ENCODE measurements at places on chromosomes 5 and 9.

GRCh38 chr5:45694255-45694814, 1.8 kb downstream of the HCN1 start:
- DNase-seq = no peak
- no peak overlapping the region for H3K27ac ChIP-seq
- peaks cover 6% of the 10 kb centered on the region for H3K27me3 ChIP-seq
- H3K4me1 ChIP-seq = no peaks in the 10 kb centered on the region
- H3K4me3 ChIP-seq = no peak overlapping the region

DNA sequence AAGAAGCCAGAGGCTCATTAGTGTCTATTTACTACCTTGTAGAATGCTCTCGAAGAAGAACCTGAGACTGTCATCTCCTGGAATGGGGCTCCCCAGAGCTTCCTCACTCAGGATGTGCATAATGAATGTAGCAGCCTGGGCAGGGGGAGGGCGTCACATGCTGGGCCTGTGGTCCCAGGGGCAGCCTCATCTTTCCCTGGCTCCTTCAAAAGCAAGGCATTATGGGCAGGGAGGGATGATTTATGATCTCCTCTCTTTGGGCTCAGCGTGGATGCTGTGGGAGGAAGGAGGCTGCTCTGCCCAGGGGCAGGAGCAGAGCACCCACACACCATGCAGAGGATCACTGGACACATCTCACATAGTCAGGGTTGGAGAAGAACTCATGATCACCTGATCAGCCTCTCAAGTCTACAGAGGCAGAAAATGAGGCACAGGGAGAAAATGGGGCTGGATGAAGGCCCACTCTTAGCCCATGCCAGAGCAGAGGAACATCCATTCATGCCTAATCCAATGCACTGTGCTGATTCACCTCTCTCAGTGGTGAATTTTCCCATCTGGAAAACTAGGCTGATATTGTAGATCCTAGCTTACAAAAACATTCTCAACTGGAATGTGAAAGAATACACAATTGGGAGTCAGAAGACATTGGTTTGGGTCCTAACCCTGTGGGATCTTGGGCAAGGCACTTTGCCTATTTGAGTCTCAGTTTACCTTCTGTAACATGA, 173.7 kb downstream of the CARTPT start:
- no peak overlapping the region for H3K27ac ChIP-seq
- peaks cover 11% of the 10 kb centered on the region for H3K27me3 ChIP-seq
- no peaks in the 10 kb centered on the region for H3K4me1 ChIP-seq
- H3K4me3 ChIP-seq = no peak overlapping the region
- no peak for DNase-seq
- H3K36me3 ChIP-seq = no peaks in the 10 kb centered on the region

DNA sequence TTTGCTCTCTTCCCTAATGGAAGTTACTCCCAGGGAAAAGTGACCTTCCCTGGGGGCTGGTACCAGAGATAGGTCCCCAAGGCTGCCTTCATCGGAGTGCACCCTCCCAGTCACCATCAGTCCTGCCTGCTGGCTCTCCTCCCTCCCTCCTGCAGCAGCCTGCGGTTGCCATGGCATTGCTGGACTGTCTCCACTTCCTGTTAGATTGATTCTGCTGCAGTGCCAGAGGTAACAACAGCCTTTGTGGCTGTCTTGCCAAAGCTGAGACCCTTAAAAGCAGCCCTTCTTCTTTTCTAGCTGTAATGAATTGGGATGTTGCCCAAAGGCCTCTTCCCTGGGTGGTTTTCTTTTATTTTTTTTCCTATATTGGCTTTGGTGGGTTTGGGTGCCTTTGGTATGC, 78.1 kb upstream of the PRLR start:
- H3K27me3 ChIP-seq = peaks cover 18% of the 10 kb centered on the region
- H3K27ac ChIP-seq = no peak overlapping the region
- no peak overlapping the region for H3K4me3 ChIP-seq
- no peaks in the 10 kb centered on the region for H3K4me1 ChIP-seq

DNA sequence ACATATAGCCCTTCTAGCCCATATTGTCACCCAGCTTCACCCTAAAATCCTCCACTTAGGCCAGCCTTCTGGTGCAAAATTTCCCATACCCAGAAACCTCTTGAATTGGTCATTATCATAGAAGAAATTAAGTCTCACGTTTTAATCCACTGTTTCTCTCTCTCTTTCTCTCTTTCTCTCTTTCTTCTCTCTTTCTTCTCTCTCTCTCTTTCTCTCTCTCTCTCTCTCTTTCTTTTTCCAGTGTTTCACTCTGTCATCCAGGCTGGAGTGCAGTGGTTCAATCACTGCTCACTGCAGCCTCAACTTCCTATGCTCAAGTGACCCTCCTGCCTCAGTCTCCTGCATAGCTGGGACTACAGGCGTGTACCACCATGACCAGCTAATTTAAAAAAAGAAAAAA, 363.4 kb downstream of the TMEM167A start:
- no peaks in the 10 kb centered on the region for H3K4me1 ChIP-seq
- H3K4me3 ChIP-seq = no peak overlapping the region
- no peak for DNase-seq
- no peaks in the 10 kb centered on the region for H3K27me3 ChIP-seq

DNA sequence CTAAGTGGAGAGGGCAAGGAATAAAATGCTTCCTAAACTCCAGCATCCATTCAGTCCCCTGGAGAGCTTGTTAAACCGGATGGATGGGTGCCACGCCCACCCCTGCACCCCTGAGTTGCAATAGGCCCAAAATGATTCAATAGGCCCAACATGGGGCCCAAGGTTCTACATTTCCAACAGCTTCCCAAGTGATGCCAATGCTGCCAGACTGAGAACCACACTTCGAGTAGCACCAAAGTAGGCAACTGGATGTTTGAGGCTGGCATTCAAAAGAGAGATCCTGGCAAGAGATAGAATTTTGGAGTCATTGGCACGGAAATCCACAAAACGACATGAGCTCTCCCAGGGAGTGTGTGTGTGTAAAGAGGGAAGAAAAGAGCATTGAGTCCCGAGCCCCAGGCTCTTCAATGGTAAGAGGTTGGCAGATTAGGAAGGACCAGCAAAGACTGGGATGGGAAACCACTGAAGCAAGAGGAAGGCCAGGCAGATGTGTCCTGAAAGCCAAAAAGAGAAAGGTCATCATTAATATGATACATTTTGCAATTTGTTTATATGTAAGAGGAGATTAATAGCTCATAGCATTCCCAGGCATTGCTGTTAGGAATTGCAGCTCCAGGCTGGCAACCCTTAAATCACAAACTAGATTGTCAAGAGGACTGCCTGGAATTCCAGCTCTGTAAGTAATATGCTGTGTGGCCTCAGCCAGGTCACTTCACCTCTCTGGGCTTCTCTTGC, 130.6 kb downstream of the KCNIP1 start:
- H3K36me3 ChIP-seq = no peaks in the 10 kb centered on the region
- peaks cover 10% of the 10 kb centered on the region for H3K4me1 ChIP-seq

- H3K4me1 ChIP-seq = peaks cover 47% of the 10 kb centered on the region
- no peak for DNase-seq
- no peaks in the 10 kb centered on the region for H3K27me3 ChIP-seq
- H3K36me3 ChIP-seq = peaks cover 12% of the 10 kb centered on the region
Measured at GRCh38 chr5:65808818-65809217, 86.8 kb downstream of the NLN start.

All from osteoblast (primary cell).